HFFc6 (cell line): ENCODE measurements at places on chromosomes 3 and 15.

- DNase-seq: no peak
These were observed 151.2 kb downstream of the OPA1 start for GRCh38 chr3:193744048-193744821.

DNA sequence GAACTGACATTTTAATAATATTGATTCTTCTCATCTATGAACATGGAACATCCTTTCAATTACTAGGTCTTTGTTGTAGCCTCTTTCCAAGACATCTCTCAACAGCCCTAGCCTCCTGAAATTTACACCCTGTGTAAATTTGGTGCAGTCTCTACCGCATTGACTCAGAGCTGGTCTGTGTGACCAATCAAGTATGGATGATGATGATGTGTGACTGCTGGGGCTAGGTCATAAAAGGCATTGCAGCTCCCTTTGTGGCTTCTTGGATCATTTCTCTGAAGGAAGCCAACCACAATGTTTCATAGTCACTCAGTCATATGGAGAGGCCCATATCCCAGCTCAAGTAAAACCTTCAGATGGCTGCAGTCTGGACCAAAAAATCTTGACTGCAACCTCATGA lies 62.1 kb upstream of the FAM3D start:
- no peak for DNase-seq

GRCh38 chr3:13528217-13528867 lies 20.6 kb upstream of the FBLN2 start:
- DNase-seq: no peak

DNA sequence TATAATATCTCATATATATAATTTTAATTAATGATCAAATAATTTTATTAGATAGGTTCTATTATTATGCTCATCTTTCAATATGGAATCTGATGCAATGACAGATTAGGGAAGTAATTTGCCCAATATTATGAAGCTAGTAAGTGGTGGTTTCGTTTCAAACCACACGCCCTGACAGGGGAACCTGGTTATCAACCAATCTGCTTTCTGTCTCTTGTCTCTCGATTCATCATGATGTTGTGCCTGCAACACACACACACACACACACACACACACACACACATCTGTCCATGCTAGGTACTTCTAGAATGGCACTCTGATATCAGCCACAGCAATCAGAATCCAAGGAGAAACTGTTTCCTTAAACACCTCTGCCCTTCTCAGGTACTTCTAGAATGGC lies 128.4 kb downstream of the ZBBX start:
- no peak for DNase-seq

DNA sequence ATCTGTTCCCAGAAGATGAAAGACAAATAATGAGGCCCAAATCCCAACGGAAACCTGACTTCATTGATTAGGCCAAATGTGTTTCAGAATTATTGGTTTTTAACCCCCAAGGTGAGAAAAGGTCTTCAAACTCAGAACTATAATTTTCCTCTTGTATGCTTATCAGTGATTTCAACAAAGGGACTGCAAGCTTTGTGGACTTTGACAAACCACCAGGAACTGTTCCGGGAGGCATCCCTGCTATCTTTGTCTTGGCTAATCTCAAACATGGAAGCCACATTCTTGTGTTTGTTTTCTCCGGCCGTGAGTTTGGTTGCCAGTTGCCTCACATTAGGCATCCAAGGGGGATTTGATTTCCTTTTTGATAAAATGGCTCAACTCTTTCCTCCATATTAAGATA lies 19.5 kb downstream of the ARHGEF3 start:
- DNase-seq: no peak

- no peak for DNase-seq
These were observed 1.4 kb upstream of the ILDR1 start for GRCh38 chr3:122023335-122023910.

DNA sequence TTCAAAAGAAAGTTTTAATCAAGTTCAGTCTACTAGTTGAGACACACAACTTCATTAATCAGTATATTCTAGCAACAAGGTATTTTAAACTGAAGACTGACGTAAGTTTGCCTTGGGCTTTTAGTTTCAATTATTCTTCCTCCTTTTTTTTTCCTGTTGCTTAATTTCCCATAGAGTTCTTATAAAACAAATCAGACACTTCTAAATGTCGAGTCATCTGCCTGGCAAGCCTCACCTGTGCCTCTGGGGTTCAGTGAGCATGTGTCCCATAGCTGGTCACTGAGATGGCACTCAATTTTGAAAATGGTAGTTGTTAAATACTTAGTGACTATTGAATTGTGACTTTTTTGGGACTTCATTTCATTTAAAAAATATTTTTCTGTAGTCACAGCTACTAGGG lies 27.4 kb downstream of the NKIRAS1 start:
- DNase-seq: no peak

GRCh38 chr15:75821786-75822345 lies 21.4 kb upstream of the UBE2Q2 start:
- DNase-seq: no peak

DNA sequence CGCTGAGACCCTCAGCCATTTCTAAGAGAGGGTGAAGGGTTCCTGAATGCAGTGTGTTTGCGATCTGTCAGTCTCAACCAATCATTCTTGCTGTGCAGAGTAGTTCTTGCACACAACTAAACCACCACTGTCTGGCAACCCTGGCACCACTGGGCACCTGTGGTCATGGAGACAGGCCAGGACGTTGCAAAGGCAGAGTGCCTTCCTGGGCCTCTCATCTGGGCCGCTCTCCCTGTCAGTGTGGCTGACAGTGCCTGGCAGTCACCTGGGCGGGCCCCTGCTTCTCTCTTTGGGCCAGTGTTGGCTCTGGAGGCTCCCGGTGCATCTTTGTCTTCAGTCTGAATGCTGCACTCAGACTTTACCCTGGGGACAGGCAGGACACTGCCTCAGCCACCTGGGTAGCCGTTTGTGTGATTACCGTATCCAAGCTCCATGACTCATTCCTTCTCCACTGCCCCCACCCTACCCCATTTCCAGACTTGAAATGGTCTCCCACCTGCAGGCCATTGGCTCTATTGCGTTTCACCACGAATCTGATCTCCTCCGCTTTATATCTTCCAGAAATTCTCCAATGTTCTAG lies 104.6 kb upstream of the KLF13 start:
- DNase-seq: no peak

- no peak for DNase-seq
These were observed 10.4 kb downstream of the NR2F2 start for GRCh38 chr15:96340598-96341512.

- DNase-seq: no peak
These were observed 42.1 kb downstream of the SEMA3G start for GRCh38 chr3:52402706-52403270.

DNA sequence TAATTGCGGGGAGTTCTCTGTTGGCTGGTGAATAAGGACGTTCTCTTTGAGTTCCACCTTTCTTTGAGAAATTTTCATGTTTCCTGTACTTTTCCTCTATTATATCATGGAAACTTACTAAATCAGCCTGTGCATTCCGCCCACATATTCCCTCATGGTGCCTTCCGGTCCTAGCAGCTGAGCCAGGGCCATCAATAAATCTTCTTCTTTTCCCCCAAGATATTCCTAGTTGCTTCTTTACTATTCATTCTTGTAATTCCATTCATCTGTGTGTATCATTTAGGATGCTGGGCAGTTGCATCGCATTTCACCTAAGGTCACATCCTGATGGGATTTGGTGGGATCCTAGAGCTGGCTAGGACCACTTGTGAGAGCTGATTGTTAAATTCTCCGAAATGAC lies 139.2 kb downstream of the RBMS3 start:
- DNase-seq: no peak

DNA sequence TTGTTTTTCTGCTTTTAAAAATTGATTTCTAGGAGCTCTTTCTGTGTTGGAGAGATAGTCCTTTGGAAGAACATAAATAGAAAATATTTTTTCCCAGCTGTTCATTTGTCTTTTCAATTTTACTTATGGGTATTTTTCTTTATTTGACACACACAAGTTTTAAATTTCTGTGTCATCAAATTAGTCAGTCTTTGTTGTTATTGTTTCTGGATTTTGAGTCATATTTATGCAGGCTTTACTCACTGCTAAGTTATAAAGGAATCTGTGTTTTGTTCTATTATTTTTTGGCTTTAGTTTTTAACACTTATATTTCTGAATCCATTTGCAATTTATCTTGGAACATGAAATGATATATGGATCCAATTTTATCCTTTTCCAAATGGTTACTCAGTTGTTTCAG lies 5.9 kb upstream of the GHSR start:
- DNase-seq: no peak

- DNase-seq: no peak
These were observed 438.6 kb downstream of the ROBO1 start for GRCh38 chr3:79329154-79329553.

DNA sequence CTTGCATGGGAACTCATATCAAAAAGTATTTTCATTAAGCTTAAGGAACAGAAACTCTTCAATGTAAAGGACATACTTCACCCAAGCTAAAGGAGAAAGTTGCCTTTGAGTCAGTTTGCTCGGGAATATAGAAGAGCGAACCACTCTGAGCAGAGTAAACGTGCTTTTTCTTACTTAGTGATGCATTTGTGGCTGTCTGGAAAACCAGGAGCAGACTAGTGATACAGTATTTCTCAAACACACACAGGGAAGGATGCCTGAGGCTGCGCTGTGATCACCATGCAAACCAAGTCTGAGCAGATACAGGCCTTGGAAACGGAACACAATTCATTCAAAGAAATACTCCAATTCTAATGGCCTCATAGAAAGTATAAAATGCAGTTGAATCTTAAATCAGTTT lies 121.0 kb upstream of the CDIN1 start:
- no peak for DNase-seq

GRCh38 chr15:79083154-79083553 lies 7.4 kb downstream of the RASGRF1 start:
- no peak for DNase-seq

DNA sequence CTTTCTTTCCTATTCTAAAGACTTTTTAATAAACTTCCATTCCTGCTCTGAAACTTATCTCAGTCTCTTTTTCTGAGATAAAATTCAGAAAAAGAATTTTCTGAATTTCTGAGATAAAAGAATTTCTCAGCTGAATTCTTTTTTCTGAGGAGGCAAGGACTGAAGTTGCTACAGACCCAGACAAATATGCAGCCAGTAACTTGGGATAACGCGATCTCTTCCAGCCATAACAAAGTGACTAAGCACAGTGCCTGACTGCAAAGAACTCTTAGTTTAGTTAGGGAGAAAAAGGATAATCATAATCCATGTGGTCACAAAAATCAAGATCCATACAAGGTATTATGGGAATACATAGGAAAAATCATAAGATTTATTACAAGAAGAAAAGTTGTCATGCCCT lies 222.0 kb upstream of the GAP43 start:
- DNase-seq: peak; percentile 72

DNA sequence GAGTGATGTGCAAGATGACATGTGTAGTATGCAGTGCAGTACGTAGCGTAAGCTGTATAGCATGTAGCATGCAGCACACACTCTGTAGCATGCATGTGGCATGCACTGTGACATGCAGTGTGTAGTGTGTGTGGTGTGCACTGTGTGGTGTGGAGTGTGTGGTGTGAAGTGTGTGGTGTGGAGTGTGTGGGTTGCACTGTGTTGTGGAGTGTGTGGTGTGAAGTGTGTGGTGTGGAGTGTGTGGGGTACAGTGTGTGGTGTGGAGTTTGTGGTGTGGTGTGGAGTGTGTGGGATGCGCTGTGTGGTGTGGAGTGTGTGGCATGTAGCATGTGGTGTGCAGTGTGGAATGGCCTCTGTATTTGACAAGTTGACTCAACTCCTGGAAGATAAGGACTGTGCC lies 39.2 kb downstream of the ROPN1B start:
- no peak for DNase-seq

GRCh38 chr3:26350853-26351252 lies 271.7 kb upstream of the LRRC3B start:
- no peak for DNase-seq

- DNase-seq: no peak
These were observed 1.2 kb downstream of the TF start for GRCh38 chr3:133747373-133747772.

- DNase-seq: no peak
These were observed 215.9 kb downstream of the MEIS2 start for GRCh38 chr15:36884518-36884875.

- DNase-seq: no peak
These were observed 266.4 kb downstream of the PYDC2 start for GRCh38 chr3:191727338-191727737.

GRCh38 chr3:81886081-81886480 lies 124.6 kb upstream of the GBE1 start:
- DNase-seq: no peak

- DNase-seq: no peak
These were observed 267.1 kb downstream of the LRTM1 start for GRCh38 chr3:54660714-54661132.

- DNase-seq: peak; percentile 35
These were observed 149.8 kb downstream of the TMCO5A start for GRCh38 chr15:38084289-38084688.

GRCh38 chr15:45743426-45744235 lies 108.8 kb downstream of the SQOR start:
- DNase-seq: no peak

DNA sequence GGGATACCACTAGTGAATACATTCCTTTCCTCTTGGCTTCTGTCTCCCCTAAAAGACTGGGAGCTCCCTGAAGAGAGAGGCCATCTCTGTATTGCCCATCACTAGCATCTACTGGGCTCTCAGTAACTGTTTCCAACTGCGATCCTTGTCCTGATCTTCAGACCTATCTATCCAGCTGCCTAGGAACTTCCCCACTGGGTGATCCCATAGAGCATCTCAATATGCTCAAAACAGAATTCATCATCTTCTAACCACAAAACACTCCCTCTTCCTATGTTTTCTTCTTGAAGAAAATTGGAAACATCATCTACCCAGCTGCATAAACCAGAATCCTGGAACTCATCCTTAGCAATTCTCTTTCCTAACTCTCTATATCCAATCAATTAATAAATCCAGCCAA lies 54.6 kb downstream of the PLD1 start:
- no peak for DNase-seq

- peak; percentile 74 for DNase-seq
These were observed 232.3 kb upstream of the MRPL3 start for GRCh38 chr3:131735116-131735515.

GRCh38 chr3:177378168-177378567 lies 180.9 kb upstream of the TBL1XR1 start:
- no peak for DNase-seq

GRCh38 chr3:49027634-49028033 lies 1.6 kb downstream of the IMPDH2 start:
- no peak for DNase-seq

DNA sequence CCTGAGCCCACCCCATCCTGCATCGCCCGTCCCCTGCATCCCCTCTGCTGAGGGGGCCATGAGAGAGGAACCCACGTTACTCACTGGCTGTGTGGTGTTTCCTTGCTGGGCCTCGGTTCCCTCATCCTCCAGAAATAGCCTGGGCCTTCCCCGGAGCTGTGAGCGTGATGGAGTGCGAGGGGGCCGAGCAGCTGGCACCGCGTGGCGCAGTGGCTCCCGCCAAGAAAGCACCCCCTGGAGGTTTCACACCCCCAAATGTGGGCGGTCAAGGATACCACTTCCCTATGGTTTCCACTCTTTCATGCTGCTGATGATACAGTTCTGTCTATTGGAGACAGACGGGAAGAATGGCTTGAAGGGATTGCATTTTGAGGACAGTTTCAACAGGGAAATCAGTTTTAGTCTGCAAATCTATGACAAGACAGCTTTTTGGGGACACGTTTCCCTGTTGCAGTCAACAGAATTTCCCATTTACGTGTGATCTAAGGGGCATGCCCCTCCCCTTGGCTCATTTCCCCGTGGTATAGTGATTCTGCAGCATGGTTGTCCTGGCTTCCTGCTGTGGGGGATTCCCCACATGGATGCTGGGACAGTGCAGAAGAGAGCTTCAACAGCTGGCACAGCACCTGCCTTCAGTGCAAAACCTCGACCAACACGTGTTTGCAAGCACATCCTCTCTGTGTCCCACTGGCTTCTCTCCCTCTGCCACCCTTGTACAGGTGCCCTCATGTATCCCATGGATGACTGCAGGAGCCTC lies 377.5 kb downstream of the LRTM1 start:
- DNase-seq: no peak
